ENCODE measurements at places on chromosomes 2 and 18.

- no peak for DNase-seq
Measured at GRCh38 chr18:54100920-54101470, 123.5 kb downstream of the MBD2 start.

- no peak for DNase-seq
Measured at GRCh38 chr2:101251844-101252407, 760 bp upstream of the CNOT11 start.

- DNase-seq: no peak
Measured at GRCh38 chr18:77165503-77166188, 33.1 kb upstream of the MBP start.

DNA sequence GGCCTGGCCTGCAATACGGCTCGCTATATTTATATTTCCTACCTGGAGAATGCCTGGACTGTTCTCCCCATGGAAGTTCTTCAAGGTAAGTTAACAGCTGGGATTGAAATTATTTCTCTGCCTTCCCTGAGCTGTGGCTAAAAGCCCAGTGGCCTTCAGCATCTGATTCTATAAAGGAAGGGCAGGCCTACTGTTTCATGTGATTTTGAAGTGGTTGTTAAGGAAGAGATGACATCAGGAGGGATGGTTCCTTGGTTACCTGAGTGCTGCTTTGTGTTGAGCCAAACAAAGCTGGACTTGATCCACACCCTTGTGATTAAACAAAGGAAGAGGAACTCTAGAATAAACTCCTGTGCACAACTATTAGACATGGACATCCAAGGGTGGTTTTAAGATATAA, 61.6 kb downstream of the MFSD6 start:
- no peak for DNase-seq

DNA sequence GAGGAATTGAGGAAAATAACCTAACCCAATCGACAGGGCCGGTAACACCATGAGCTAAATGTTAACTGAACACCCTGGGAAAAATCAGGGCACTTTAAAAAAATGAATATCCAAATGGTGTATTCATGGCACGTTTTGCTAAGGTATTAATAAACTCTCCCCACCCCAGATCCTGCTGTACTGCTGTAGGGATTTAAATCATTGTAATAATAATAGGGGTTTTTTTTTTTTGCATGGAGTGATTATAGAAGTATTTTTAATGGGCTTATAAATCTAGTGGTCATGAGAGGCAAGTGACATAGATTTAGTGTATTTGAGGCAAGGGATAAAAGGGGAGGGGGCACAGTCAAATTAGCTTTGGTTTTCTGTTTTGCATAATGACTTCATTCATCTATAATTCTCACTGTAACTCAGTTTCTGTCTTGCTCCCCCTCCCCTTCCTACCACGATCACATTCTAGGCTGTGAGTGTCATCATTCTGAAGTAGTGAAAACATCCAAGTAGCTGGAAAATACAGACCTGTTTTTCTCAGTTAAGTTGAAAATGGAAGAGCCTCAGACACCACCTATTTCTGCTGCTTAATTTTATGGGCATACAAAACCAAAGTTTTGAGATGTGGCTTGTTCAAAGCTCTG, 18.2 kb upstream of the MGAT5 start:
- DNase-seq: no peak

DNA sequence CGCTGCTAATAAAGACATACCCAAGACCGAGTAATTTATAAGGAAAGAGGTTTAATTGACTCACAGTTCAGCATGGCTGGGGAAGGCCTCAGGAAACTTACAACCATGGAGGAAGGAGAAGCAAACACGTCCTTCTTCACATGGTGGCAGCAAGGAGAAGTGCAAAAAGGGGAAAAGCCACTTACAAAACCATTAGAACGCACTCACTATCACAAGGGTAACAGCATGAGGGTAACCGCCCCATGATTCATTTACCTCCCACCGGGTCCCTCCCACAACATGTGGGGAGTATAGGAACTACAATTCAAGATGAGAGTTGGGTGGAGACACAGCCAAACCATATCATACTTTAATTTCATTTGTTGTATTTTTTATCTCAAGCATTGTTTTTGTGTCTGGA, 67.5 kb downstream of the ATP9B start:
- no peak for DNase-seq

DNA sequence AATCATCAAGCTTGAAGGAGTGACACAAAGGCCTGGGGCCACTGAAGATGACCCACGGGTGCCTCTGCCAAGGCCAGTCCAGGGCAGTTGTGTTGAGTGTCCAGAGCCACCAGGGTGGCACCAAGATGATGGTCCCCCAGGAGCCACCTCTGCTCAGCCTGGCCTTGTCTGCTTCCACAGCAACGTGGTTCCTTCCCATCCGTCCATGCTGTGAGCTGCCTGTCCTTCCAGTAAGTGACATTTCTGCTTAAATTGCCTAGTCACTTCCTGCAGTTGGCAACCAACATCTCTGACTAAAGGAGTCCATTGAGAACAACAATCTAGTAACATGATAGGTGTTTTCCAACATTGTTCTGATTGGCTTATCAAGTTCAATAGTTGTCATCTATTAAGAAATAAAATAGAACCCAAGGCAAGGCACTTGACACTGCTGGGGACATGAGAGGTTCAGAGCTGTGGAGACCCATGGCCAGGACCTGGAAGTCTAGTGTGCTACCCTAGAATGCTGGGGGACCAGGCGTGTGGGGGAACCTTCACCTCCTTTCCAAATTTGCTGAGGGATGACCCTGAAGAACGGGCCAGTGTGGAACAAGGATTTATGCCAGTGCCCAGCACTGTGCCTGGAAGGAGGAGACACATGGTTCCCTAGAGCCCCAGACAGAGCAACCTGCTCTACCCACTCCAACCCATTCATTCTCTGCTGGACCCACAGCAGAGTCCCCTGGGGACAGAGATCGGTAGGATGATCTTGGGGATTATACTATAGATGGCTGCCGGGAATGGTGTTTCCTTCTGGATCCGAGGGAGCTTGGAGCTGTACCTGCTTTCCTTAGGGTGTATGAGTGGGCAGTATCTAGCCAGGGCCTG, 98.9 kb upstream of the EPC2 start:
- DNase-seq: no peak

DNA sequence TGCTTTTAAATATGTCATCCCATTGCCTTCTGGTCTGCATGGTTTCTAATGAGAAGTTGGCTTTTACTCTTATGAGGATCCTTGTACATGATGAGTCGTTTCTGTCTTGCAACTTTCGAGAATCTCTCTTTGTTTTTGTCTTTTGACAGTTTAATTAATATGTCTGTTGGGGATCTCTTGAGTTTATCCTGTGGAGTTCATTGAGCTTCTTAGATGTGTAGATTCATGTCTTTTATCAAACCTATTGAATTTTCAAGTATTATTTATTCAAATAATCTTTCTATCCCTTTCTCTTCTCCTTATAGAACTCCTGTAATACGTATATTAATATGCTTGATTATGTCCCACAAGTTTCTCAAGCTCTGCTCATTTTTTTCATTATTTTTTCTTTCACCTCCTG, 67.9 kb downstream of the TMEM185B start:
- no peak for DNase-seq

GRCh38 chr2:20486571-20486970, 39.7 kb downstream of the RHOB start:
- no peak for DNase-seq

- no peak for DNase-seq
Measured at GRCh38 chr2:227057060-227057459, 106.9 kb downstream of the COL4A4 start.

GRCh38 chr2:217440000-217440399, 562.8 kb downstream of the TNS1 start:
- no peak for DNase-seq

- DNase-seq: no peak
Measured at GRCh38 chr2:160087854-160088745, 25.7 kb upstream of the PLA2R1 start.

DNA sequence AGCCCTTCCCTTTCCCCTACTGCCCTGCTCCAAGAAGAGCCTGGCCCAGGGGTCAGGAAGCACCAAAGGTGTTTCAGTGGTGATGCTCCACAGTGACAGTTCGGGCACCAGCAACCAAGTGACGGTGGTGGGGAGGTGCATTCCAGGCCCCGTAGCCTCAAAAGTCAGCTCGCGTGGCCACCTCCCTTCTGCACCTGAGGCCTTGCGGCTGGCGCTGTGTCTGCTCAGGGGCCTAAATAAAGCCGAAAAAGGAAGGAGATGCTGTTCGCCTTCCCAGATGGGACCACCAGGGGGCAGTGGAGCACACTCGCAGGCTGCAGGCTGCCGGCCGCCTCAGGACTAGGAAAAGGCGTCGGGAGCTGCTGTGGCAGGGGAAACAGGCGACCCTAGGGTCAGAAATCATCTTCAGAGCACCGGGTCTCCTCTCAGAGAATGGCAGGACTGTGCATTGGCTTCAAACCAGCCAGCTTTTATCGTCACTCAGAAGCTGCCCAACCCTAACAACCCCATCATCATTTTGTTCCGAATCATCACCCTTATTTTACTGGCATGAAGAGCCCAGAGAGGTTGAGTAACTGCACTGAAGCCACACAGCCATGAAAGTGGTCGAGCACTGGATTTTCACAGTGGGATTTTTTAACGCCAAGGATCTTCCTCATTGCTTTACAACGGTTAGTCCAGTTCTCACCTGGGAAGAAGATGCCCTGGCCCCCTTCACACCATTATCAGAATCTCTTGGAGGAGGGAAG, 213.0 kb upstream of the CELF4 start:
- DNase-seq: no peak

- no peak for DNase-seq
Measured at GRCh38 chr2:158463496-158464095, 6.8 kb downstream of the PKP4 start.

GRCh38 chr18:52685316-52685715, 345.3 kb downstream of the DCC start:
- no peak for DNase-seq

DNA sequence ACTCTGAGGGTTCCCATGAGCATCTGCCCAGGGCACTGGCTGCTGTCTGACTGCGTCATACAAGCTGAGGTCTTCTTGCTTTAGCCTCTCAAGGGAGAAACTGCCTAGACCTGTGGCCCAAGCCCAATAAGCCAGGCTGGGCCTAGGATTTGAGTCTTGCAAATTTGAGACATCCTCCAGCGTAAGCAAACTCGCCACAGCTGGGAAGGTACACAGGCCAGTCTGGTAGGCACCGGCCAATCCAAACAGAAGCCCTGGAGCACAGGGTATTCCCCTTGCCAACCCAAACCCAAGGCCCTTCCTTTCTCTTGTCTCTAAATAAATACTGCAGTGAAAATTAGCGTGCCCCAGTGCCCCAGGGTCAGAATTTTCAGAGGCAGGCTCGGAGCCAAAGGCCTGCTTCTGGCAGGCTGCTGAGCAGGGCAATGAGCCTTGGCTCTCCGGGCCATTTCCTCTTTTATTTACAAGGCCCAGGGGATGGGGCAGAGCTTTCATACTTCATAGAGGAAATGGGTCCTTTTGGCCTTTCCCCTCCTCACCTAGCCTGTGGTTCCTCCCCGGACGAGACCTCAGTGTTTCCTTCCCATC, 33.3 kb downstream of the POLR1A start:
- DNase-seq: no peak

- no peak for DNase-seq
Measured at GRCh38 chr18:25109484-25109883, 242.5 kb downstream of the ZNF521 start.

DNA sequence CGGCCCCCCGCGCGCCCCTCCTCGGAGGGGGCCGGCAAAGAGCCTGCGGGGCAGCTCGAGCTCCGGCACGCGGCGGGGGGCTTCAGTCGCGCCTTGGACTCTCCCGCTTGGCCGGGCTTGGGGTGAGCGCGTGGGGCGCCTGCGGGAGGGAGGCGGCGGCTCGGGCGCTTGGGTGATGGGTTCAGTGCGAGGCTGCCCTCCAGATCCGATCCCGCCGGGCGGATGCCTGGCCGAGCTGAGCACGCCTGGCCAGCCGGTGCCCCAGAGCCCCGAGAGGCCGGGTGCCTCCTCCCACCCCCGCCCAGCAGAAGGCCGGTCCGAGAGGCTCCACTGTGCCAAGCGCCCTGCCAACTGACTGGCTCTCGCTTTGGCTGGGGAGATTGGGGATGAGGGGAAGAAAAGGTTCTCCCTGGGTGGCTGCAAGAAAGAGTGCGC, 273 bp upstream of the NXPH2 start:
- no peak for DNase-seq

DNA sequence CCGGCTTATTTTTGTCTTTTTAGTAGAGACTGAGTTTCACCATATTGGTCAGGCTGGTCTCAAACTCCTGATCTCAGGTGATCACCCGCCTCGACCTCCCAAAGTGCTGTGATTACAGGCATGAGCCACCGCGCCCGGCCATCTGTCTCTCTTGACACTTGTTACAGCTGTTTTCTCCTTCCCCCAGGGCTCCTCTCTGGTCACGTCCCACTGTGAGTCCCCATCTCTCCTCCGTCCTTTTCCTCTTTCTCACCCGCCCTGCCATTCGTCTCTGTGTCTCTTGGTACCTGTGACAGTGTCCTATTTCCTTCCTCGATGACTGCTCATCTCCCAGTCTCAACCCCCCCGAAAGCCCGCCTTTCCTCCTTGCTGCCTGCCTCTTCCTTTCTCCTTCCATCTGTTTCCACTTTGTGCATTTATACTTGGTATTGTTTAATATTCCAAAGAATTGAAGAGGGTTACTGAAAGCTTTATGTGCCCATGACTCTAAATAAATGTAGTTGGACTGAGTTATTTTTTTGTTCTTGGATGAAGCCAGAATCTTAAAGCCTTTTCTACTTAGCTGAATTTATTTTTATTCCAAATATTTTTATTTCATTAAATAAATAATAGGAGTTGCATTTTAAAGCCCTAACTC, 241.5 kb downstream of the SH3RF3 start:
- no peak for DNase-seq

GRCh38 chr2:150698016-150698661, 210.7 kb upstream of the RND3 start:
- DNase-seq: no peak

- no peak for DNase-seq
Measured at GRCh38 chr2:128309280-128310093, 9.2 kb downstream of the HS6ST1 start.

GRCh38 chr2:231297108-231297908, 98.2 kb upstream of the B3GNT7 start:
- no peak for DNase-seq

DNA sequence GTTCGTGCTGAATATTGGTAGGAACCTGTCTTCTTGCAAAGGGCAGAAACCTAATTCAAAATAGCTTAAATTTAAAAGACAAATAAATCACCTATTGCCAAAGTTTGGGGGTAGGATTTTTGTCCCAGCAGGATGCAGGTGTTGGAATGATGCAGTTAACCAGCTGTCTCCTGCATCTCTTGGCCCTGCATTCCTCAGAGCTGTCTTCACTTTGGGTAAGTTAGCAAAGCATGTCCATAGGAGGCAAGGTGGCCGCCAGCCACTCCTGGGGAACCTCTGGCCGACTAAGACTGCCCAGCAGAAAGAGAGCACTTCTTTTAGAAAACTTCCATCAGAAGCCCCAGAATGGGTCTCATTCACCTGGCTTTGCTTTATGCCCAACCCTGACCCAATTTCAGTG, 20.5 kb upstream of the NYAP2 start:
- DNase-seq: no peak

Data from stimulated activated CD4-positive, alpha-beta T cell treated with anti-CD3 and anti-CD28 coated beads, Interleukin-1b, Interleukin-23, amount 100 ng/mL, for 1 hour (primary cell).